Renal pelvis (tissue), 12 donors: ENCODE measurements at places on chromosomes 5 and 9. TPM values are rescaled to one million over a fixed set of nuclear protein-coding genes. Genes with fewer than 3 reads are reported as not detected.
A peak's percentile ranks its signal among the peaks of the same experiment; 100 is the strongest.

GRCh38 chr5:74394528-74394915 is 246.0 kb downstream of the ENC1 start:
- DNase-seq = no peak

The AMBP gene
- polyA plus RNA-seq = 2.2 TPM

The MEIKIN gene
- polyA plus RNA-seq = not detected

GRCh38 chr9:12094046-12094445 is 599.1 kb upstream of the TYRP1 start:
- no peak for DNase-seq

The MARCHF11 gene
- 3.6 TPM for polyA plus RNA-seq

- no peak for DNase-seq
These were observed 286.7 kb downstream of the TLE4 start for GRCh38 chr9:79858508-79858907.

- DNase-seq = no peak
These were observed 35.9 kb upstream of the HSPA9 start for GRCh38 chr5:138610918-138611677.

- DNase-seq = peak; percentile 79
These were observed 347.6 kb downstream of the PTPRD start for GRCh38 chr9:10265153-10265631.

DNA sequence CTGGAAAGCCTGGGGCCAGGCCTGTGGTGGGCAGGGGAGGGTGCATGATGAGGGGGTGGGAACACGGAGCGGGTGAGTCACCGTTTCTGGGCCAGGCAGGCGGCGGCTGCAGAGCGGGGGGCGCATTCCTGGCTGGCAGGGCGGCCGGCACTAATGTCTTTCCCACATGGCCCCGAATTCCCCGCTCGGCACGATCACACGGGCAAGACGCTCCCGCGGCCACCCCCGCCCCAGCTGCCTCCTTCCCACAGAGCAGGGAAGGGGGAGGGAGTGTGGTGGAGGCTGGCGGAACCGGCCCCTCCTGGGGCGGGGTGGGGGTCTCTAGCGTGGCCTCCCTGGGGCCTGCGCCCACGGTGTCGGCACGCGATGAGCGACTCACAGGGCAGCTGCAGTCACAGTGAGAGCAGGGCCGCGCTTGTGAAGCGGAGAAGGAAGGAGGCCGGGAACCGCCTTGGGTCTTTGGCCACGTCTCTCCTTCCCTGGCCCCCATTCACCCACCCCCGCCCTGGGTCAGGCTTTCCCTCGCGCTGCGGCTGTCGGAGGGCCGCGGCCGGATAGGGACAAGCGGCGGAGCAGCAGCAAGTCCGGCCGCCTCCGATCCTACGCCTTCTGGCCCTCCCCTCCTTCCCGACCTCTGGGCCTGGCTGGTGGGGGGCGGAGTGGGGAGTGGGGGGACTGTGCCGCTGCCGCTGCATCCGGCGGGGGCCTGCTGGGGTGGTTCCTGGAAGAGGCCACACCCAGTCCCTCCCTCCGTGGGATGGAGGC is 48.9 kb downstream of the CXXC5 start:
- peak; percentile 90 for DNase-seq

- no peak for DNase-seq
These were observed 165.5 kb downstream of the C9orf50 start for GRCh38 chr9:129455151-129455995.

The CNTFR gene
- polyA plus RNA-seq = 48.1 TPM

DNA sequence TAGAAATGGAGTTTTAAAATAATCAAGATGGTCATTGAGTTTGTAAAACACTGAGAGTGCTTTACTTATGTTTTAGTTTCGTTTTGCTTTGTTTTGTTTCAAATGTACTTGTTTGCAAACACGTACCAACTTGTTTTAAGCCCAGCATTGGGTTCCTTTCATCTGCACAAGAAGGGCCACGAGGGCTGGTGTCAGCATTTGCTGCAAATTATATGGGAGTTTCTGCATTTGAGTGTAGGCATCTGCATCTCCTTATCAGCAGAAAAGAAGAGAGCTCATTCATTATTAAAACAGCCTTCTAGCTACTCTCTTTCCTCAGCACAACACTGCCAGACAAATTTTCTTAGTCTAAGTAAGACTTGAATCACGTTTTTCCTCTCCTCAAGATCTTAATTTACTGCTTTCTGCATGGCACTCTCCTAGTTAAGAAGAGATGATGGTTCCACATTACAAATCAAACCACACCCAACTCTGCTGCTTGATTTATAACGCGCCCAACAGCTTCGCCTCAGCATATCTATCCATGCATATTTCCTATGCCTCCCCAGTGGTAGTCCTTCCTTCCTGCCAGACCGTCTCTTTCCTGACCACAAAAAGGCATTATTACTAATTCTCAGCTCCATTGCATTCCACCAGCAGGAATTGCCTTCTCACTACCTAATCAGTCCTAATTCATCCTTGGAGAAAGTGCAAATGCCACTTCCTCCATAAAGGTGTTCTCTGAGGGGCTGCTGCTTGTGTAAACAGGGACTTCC is 95.2 kb upstream of the CAST start:
- no peak for DNase-seq

The PCDHGA12 gene
- polyA plus RNA-seq = 1.1 TPM

The PPP2R2B gene
- 16.6 TPM for polyA plus RNA-seq

- DNase-seq = no peak
These were observed 225.9 kb upstream of the HAPLN1 start for GRCh38 chr5:83946516-83946915.

The SHOC1 gene
- polyA plus RNA-seq = 0.67 TPM

- DNase-seq = peak; percentile 41
These were observed 530 bp downstream of the TMEFF1 start for GRCh38 chr9:100473276-100474081.

The DYNC2I2 gene
- polyA plus RNA-seq = 86.0 TPM

The ARID3C gene
- polyA plus RNA-seq = 0.27 TPM

The C1QTNF2 gene
- 1.1 TPM for polyA plus RNA-seq

GRCh38 chr5:112205846-112206245 is 213.2 kb downstream of the EPB41L4A start:
- no peak for DNase-seq

The CFAP157 gene
- 6.6 TPM for polyA plus RNA-seq

DNA sequence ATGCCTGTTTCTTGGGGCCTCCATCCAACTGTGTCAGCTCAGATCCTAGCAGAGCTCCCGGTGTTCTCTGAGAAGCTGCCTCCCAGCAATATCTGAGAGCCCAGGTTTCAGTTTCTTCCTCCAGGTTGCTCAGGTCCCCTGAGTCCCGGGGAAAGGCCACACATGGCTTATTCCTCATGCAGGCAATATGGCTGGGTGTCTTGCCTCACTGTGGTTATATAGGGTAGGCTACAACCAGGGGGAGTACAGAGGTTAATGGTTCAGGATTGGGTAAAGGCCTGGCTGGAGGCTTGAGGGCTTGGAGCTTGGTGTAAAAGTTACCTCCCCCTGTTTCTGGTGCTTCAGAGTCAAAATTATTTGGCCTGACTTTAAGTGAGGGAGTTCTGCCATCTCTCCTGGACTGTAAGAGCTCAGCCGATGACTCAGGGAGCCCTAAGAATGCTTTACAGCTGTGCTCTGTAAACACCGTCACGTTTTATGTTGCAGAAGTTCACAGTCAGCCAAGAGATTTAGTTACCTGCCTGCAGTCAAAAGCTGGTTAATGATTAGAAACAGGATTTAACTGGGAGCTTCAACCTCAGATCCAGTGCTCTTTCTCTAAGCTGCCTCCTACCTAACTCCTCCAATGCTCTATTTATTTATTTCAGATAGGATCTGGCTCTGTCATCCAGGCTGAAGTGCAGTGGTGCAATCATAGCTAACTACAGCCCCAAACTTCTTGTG is 24.3 kb upstream of the UBAP2 start:
- peak; percentile 86 for DNase-seq

The PAEP gene
- polyA plus RNA-seq = not detected

- DNase-seq = no peak
These were observed 29.7 kb upstream of the CSNK1G3 start for GRCh38 chr5:123482258-123482657.

GRCh38 chr5:73066466-73066865 is 53.9 kb upstream of the TMEM171 start:
- DNase-seq = no peak

DNA sequence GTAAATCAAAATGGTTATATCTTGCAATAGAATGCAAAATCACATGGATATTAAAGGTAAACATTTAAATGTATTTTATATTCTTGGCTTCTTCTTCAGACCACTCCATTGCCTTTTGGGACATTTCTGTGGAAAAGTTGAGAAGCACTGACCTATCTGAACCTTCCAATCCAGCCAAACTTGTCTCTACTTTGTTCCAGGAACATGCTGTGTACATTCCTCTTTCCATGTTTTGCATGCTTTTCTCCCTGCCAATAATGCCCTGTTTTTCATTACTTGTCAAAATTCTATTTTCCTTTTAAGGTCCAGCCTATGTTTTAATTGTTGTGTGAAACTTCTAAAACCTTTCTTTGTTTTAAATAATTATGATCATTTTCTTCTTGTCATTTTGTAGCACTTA is 28.3 kb downstream of the JAK2 start:
- no peak for DNase-seq

The FBP2 gene
- 0.16 TPM for polyA plus RNA-seq

GRCh38 chr5:27009540-27009915 is 28.9 kb downstream of the CDH9 start:
- no peak for DNase-seq

The CCNI2 gene
- polyA plus RNA-seq = 2.6 TPM

DNA sequence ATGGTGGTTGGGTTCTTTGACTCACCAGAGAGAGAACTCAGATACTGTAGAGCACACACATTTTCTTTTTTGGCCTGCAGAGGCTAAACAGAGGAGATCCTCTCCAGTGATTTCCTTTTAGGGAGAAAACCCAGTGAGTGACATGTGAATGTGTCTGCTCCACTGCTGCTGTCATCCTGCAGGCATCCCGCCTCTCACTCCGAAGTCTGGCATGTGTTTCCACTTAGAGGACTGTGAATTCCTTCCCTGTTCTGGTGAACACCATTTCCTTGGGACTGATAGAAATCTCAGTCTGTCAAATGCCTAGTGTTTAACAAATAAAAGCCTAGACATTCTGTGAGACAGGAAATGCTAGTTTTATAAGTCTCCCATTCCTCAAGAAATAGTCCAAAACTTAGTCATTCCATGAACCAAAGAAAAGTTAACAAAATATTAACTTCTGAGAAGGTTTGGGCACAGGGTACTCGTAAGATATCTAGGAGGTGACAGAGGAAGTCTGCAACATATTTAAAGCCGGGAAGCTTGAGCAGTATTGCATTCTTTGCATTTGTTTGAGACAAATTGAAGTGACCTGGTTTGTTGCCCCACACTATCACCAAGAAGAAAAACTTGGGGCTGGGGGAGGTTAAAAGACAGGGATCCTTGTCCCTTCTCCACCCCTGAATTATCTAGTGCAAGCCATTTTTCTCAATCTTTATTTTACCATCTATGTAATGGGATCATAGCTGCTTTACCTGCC is 74.9 kb upstream of the NIPAL4 start:
- peak; percentile 22 for DNase-seq

DNA sequence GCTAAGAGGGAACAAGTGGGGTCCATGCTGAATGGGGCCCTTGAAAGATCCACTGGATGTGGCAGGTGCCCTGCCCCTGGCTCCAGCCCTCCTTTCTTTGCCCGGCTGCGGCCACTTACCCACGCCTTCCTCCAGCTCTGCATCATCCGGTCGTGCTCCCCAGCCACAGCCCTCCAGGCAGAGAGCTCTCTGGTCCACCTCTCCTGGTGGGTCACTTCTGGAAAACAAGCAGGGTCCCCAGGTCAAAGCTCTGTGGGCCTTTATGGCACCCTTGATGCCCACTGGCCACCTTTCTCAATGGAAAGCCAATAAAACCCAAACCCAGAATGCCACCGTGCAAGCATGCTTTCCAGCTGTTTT is 45.0 kb downstream of the SECISBP2 start:
- DNase-seq = no peak

The RNF130 gene
- 73.8 TPM for polyA plus RNA-seq

The CHSY3 gene
- 4.2 TPM for polyA plus RNA-seq

DNA sequence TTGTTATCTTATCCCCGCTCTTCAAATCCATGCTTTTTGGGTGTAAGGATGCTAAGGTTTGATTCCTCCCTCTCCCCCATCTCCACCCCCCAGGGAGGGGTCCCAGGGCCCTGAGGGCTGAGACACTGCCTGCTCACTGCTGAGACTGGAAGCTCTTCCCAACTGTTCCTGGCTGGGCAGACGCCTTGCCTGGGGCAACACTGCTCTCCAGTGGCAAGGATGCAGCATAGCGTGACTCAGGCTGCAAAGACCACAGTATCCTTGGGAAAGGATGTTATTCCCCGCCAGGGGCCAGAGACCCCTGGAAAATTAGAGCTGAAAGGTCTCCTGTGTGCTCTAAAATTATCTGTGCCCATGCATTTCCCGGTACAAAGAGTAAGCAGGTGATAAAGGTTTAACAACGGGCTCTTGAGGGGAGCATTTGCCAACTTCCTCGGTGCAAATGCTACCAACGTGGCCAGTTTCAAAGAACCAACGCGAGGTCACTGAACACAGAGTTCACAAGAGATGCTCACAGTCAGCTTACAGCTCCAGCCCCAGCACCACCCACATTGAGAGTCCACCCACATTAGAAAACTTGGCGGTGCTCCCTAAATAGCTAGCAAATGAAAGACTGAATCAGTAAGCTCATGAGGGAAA is 271.9 kb downstream of the NSG2 start:
- peak; percentile 22 for DNase-seq

DNA sequence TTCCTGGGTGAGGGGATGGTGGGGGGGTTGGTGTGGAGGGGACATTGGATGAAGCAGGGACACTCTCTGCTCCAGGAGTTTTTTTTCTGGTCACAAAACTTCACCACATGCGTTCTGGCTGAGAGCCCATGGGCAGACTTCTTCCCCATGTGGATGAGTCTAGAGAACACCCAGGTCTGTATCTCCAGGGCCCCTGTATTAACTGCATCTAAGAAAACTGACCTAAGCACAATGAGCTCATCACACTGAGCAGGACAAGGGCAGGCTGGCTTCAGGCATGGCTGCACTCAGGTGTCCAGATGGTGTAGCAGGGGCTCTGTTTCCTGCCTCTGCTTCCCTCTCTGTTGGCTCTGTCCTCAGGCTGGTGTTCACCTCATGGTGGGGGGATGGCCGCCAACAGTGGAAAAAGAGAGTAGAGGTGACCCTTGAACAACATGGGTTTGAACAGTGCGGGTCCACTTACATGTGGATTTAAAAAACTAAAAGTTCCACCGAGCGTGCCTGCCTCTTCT is 85.3 kb upstream of the STC2 start:
- no peak for DNase-seq
